ENCODE measurements at places on chromosomes 4 and X.
A peak's percentile ranks its signal among the peaks of the same experiment; 100 is the strongest.

GRCh38 chr4:87240341-87240740 lies 19.9 kb upstream of the KLHL8 start:
- no peak for DNase-seq

- DNase-seq, result no peak
Observed at GRCh38 chr4:86264241-86264640, 95.6 kb downstream of the MAPK10 start.

GRCh38 chrX:13119386-13119785 lies 75.0 kb upstream of the FAM9C start:
- DNase-seq, result peak; percentile 59

DNA sequence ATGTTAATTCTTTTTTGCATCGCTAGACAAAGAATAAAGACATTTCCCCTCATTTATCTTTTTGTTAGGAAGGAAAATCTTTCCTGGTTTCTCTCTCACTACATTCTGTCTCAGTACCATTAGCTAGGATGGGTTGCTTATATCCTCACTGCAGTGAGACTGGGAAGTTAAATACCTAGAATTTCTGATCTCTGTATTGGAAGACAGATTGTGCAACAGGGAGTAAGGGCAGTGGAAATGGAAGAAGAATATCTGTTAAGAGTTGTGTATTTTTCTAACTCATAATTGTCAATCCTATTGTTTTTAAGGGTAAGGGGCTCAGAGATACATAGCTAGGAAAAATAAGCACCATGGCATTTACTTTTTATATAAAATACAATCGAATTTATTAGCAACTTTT lies 19.6 kb downstream of the PTPN13 start:
- DNase-seq, result no peak

DNA sequence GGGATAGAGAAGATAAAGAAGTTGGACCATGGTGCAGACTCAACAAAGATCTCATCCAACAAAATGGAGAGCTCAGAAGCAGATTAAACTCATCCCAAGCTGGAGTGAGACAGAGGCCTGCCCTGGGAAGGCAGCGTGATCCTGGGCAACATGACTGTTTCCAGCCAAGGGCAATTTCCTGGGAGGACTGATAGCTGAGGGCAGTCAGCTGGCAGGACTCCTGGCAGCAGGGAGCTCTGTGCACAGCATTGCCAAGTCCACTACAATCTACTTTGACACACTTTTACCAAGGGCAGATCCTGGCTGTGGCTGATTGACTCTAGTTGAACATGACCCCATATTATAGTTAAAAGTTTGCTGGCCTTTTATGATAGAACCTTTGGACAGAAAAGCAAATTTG lies 357.3 kb upstream of the RASGEF1B start:
- no peak for DNase-seq

DNA sequence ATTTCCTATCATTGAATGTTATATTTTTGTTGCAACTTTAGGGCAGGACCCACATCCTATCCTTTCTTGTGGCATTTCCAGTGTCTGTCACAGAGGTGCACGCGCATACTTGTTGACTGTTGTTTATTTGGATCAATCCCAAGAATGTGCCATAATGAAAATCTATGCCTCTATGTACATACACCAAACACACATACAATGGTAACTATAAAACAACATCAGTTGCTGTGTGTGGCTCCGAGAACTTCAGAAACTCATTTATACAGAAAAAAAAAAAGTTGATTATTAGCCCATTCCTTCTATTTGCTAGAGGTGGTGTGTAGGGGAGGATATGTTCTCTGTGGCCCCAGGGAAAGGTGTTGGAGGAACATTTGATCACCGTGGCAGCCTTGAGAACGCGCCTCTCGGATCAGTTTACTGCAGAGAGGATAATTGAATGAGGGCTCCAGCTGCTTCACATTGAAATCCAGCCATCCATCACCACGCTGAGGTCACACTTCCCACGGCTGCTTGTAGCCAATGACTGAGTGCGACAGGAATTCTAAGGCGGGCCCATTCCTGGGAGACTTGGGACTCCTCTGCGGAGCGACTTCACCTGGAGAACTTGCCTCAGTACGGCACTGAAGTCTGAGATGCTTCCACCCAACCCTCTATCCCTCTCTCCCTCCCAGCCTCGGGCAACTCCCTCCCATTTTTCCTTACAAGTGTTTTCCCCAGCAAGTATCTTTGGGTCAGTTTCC lies 19.5 kb downstream of the SMPX start:
- no peak for DNase-seq

All from NCI-H460 (cell line).